ENCODE measurements at places on chromosomes 1 and 21.

GRCh38 chr1:9529190-9529589, 10.1 kb upstream of the SLC25A33 start:
- DNase-seq, result peak; percentile 48

DNA sequence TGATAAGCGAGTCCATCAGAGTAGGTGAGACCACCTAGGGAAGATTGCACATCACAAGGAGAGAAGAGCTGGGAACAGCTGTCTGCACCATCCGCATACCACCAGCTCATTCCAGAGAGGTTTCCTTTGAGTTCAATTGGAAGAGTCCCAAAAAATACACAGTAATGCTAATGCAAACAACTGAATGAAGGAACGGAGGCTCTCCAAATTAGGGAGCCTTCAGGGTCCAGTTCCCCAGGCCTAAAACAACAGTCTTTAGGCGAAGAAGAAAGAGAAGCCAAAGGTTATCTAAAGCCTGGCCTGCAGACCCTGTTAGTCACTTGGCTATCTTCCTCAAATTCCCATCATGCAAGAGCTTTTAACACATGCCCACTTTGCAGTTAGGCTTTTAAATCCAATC, 246.4 kb downstream of the PBX1 start:
- DNase-seq, result no peak

GRCh38 chr1:62682531-62682930, 5.7 kb downstream of the DOCK7 start:
- peak; percentile 65 for DNase-seq

GRCh38 chr1:23168079-23168444, 594 bp downstream of the LUZP1 start:
- DNase-seq, result no peak

- DNase-seq, result no peak
Observed at GRCh38 chr1:60921175-60921574, 161.2 kb upstream of the NFIA start.

DNA sequence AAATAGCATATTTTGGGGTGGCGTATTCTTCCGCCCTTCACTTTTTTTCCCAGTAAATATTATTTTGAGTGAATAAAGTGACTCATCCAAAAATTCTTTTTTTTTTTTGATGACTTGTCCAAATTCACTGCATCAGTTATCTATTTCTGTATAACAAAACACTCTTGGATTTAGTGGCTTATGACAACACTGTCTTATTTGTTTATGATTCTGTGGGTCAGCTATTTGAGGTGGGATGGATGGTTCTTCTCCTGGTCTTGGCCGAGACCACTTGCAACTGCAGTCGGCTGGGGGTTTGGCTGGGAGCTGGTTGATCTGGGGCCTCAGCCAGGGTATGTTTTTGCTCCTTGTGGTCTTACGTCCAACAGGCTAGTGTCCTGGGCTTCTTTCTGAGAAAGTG, 39.9 kb upstream of the SRSF10 start:
- no peak for DNase-seq

DNA sequence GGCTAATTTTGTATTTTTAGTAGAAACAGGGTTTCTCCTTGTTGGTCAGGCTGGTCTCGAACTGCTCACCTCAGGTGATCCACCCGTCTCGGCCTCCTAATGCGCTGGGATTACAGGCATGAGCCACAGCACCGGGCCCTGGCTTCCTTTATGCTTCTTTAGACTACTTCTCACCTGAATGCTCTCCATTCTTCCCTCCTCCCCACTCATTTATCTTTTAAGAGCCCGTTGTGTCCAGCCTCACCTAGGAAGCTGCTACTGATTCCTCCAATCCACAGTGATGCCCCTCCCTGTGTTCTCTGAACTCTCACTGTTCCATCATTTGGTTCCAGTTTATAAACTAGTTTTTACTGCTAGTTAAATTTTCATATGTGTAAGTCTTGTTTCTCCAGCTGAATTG, 44.9 kb upstream of the NR5A2 start:
- DNase-seq, result no peak

GRCh38 chr1:178263341-178263740, 169.4 kb downstream of the RASAL2 start:
- no peak for DNase-seq

- no peak for DNase-seq
Observed at GRCh38 chr21:43308101-43308814, 118.7 kb downstream of the SIK1 start.
